ENCODE measurements at places on chromosomes 3 and 15.

DNA sequence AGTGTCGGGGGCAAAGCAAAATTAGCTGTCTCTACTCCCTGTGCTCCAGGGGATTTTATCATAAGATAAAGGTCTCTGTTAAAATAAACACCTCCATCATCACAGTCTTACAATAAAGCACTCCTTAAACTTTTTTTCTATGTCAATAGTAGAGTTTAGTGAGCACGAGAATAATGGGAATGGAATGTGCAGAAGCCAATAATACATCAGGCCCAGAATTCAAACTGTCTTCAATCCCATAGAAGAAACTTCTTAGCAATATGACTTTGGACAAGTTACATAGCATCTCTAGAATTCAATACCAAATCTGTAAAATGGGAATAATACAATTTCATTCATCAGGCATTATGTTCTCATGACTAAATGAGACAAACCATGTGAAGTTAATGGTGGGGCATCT is 49.0 kb upstream of the EPHA3 start:
- no peak for DNase-seq

- no peak for DNase-seq
Observed at GRCh38 chr3:147336543-147337278, 69.6 kb downstream of the ZIC4 start.

DNA sequence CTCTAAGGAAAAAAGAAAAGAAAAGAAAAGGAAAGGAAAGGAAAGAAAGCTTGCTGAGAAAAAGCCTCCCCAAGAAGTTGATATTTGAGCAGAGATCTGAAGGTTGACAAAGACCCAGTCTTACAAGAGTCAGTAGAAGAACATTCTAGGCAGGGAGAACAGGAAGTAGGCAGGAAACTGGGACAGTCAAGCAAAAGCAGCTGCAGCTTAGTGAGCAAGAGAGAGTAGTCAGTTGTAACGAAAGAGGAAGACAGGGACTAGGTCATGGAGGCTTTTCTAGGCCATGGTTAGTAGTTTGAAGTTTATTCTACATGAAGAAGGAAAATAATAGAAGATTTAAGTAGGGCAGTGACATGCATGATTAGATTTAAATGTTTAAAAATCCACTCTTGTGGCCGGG is 31.8 kb upstream of the KLHL6 start:
- no peak for DNase-seq

- DNase-seq, result no peak
Observed at GRCh38 chr15:40082195-40082883, 26.3 kb downstream of the BMF start.

GRCh38 chr15:71792521-71792920 is 17.8 kb upstream of the NR2E3 start:
- DNase-seq, result no peak

GRCh38 chr3:117409701-117410459 is 700.3 kb downstream of the TUSC7 start:
- no peak for DNase-seq

DNA sequence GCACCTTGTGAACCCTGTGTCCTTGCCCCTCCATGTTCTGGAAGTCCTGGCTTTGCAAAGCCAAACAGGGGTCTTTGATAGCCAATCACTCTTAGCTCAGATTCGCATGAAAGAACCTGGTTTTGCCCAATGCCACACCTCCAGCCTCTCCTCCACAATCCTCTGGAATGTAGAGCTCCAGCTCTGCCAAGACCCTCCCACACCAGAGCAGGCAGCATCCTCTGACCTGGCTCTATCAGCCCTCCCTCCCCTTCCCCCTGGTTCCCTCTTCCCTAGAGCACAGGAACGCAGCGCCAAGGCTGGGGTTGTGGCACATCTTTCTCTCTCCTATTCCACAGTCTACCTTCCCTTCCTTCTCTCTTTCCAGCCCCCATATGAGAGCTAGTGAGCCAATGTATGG is 133.3 kb downstream of the RPLP1 start:
- no peak for DNase-seq

DNA sequence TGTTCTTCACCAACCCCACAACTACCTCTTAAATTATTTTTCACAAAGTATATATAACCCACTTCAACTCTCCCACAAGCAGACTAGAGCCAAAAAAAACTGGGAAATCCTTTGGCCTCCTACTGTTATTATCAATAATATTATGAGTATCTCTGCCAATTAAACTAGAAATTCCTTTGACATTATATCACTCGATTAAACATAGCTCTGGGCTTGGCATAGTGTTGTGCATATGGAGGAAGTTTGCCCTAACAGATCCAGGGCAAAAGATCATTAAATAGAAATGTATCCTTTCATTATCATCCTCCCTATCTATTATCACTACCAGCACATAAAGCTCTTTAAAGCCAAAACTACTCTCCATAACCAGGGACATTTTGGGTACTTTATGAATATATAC is 74.9 kb downstream of the OSBPL10 start:
- DNase-seq, result no peak

DNA sequence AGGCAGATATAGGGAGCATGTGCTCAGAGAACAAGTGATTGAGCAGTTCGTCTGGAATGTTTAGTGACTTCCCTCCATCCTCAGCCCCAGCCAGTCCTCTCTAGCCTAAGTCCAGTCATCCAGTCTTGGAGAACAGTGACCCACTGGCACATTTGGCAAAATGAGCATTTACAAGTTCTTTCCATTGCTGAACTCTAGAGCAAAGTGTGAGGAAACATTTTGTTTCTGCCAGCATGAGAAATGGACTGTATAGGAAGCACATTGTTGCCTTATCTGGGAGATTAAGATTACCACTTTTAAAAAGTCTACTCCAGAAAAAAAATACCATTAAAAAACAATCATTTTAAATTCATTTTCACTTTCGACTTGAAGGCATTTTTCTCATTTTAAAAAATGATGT is 353.6 kb downstream of the SHQ1 start:
- no peak for DNase-seq

DNA sequence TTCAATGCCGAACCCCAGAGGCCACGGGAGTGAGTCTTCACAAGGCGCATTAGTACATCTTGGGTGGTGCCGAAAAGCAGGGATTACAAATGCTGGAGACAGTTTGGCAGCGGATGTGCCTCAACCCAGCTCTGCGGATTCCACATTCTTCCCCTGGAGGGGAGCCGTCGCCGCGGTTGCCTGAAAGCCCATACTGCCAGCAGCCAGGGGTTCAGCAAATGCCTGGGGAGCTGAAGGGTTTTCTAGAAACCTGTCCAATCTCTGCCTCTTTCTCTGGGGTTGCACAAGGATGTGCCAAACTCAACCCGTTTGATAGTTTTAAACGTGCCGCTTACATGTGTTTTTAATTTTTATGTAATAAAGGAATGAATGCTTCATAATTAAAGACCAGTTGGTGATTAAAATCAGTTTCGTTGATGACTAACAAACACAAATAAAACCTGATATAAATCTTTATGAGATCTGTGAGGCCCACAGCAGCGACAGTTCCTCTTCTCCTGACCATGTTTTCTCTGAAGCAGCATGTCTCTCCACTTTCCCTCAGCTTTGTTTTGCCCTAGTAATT is 74.6 kb upstream of the LEKR1 start:
- no peak for DNase-seq

GRCh38 chr3:156388497-156389448 is 166.1 kb downstream of the SSR3 start:
- DNase-seq, result no peak

DNA sequence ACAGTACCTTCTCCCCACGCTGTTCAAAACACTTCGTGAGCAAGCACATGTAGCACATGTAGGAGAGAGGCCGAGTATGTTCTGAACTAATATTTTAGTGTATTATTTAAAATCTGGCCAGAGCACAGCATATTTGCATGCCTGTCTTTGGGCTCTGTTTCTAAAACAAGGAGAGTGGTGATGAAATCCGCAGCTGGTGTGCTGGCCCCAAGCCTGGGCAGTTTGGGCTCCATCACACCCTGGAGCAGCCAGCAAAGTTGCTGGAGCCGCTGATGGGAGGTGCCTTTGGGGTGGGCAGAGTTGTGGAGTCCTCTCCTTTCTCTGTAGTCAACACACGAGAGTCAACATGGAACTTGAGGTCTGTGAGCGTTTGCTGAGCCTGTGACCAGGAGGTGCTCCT is 116.6 kb downstream of the SLCO3A1 start:
- DNase-seq, result no peak

DNA sequence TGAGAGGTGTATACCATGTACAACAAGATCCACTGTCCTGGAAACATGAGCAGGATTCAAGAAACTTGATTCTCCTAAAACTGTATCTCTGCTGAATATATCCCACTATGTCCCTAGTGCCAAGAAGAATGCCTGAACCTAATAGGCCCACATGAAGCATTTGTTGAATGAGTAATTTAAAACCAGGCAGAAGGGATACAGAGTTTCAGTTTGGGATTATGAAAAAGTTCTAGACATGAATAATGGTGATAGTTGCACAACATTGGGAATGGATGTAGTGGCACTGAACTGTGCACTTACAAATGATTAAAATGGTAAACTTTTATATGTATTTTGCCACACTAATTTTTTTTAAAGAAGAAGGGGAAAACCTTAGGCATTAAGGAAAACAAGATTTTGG is 261.1 kb downstream of the IL5RA start:
- no peak for DNase-seq

DNA sequence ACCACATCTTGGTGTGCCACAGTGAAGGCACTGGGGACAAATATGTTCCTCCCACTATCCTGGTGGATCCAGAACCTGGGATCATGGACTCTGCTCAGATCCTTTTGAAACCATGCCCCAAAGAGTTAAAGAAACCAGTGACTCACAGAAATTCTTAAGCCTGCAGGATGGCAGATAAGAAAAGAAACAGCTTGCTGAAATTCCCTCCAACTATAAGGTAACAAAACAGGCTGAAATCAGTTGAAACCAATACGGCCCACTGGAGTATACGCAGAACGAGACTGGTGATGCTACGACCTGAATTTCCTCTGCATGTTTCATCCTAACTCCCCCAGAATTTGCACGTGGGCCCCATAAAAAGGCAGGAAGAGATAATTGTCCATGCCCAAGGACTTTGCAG is 209.6 kb downstream of the TJP1 start:
- DNase-seq, result no peak

GRCh38 chr3:101996832-101997231 is 147.5 kb downstream of the NFKBIZ start:
- DNase-seq, result no peak

- DNase-seq, result no peak
Observed at GRCh38 chr15:24919446-24919845, 35.3 kb upstream of the SNRPN start.

GRCh38 chr15:45948181-45948621 is 313.4 kb downstream of the SQOR start:
- no peak for DNase-seq
